ENCODE measurements at places on chromosomes 4 and X. TPM values are rescaled to one million over a fixed set of nuclear protein-coding genes. Genes with fewer than 3 reads are reported as not detected.

The TRPC5OS gene
- 0.12 TPM for polyA plus RNA-seq

The MXRA5 gene
- polyA plus RNA-seq = 8.1 TPM

The DRD5 gene
- 0.61 TPM for polyA plus RNA-seq

The NHSL2 gene
- polyA plus RNA-seq = 8.9 TPM

The PROM1 gene
- polyA plus RNA-seq = 42.0 TPM

The TCEANC gene
- polyA plus RNA-seq = 6.6 TPM

The TEX11 gene
- polyA plus RNA-seq = 0.10 TPM

The PHOX2B gene
- polyA plus RNA-seq = 0.88 TPM

The ZAR1 gene
- polyA plus RNA-seq = not detected

The FAM9B gene
- 0.17 TPM for polyA plus RNA-seq

The SPANXA1 gene
- not detected for polyA plus RNA-seq

The SMIM10L2A gene
- polyA plus RNA-seq = 11.0 TPM

The FAM241A gene
- polyA plus RNA-seq = 2.0 TPM

The NDP gene
- 4.1 TPM for polyA plus RNA-seq

The HS6ST2 gene
- polyA plus RNA-seq = 25.5 TPM

The ESX1 gene
- polyA plus RNA-seq = not detected

The HMGB2 gene
- 371 TPM for polyA plus RNA-seq

The SNCA gene
- polyA plus RNA-seq = 57.3 TPM

The MAOA gene
- polyA plus RNA-seq = 19.5 TPM

The IGSF1 gene
- 26.4 TPM for polyA plus RNA-seq

The ASB11 gene
- polyA plus RNA-seq = not detected

The CT83 gene
- not detected for polyA plus RNA-seq
